Epithelial cell of proximal tubule (primary cell): ENCODE measurements at places on chromosomes 3 and 15.

DNA sequence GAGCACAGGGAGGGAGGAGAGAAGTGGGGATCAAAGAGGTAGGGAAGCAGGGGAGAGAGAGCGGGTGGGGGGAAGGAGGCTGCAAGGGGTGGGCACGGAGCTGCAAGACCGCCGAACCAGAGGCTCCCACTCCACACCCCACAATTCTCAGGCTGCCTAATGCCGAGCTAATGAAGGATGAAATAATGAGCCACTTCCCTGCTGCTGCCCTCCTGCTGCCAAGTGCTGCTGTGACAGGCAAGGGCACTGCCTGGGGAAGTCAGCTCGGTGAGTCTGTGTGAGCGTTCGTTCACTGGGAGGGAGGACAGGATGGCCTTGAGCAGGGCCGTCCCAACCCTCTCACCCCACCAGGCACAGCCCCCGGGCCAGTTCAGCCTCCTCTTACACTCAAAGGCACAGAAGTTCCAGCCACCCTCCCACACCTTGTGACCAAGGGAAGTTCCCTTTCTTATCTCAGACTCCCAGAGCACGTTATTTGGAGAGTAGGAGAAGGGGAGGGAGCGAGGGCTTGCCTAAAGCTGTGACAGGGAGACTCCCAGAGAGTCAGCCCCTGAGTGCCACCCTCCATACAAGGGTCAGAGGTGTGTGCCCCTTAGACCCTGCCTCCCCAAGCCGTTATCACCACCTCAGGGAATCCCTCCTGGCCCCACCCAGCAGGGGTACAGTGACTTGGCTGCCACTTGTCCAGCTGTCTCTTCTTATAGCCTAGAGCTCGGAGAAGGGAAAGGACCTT lies 12.4 kb downstream of the GLYCTK start:
- DNase-seq: no peak

GRCh38 chr3:33047842-33048834 lies 48.8 kb downstream of the GLB1 start:
- no peak for DNase-seq

DNA sequence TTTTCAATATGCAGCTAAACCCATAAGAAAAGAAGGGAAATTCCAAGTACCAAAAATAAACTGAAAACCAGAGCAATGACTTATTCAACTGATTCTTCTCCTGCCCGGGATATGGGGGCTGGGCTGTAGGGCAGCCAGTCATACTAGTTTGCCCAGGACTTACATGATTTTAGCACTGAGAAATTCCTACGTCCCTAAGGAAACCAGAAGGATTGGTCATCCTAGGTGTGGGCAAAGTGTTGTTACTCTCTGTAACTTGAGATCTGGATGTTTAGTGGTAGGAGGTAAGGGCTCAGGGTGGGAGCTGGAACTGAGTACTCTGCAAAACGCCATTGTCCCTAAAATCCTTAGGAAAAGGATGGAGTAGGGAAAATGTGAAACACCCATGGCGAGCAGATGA lies 1.2 kb upstream of the DAZL start:
- DNase-seq: no peak

DNA sequence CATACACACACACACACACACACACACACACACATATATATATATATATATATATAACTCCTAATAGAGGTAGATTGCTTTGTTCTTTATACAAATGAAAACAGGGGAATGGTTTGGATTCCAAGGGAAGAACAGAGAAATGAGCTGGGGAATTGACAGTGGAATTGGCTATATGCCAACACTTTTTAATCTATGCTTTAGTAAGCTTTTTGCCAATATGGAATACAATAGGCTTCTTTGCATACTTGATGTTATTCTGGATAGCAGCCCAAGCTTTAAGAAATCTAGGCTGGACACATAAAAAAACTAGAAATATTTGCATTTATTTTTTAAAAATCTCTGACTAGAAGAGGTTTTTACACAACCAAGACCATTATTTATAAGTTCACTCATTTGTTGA lies 334.2 kb upstream of the MDFIC2 start:
- no peak for DNase-seq

- DNase-seq: no peak
Observed at GRCh38 chr15:79371591-79371990, 60.5 kb upstream of the MINAR1 start.

DNA sequence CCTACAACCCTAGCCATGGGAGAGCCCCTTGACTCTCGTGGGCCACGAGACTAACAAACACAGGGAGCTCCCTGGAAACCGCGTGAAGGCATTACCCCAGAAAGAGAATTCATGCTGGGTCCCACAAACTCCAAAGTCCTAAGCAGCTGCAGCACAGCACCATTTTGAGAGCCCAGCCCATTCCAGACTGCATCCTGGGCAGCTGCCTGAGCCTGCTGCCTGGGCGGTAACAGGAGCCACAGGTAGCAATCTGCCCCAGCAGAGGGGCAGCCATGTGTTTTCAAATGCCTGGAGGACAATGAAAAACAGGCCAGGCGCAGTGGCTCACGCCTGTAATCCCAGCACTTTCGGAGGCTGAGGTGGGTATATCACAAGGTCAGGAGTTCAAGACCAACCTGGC lies 62.9 kb upstream of the TBC1D23 start:
- no peak for DNase-seq

DNA sequence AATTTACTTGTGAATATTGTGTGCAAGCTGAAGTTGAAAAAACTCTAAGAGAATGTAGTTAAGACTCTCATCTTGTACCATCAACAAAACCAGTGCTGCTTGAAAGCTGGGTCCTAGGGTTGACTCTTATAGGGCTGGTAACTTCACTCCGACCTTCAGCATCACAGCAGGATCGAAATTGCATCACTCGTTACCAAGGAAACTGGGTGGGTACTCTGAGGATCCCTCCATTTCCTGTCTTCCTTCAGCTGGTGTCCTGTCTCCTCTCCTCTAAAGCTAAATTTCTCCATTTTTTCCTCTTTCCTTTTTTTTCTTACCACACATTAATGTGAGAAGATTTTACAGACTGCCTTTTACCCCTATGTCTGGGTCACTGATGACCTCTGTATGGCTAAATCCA lies 3.0 kb upstream of the APH1B start:
- DNase-seq: no peak

- DNase-seq: no peak
Observed at GRCh38 chr3:81315030-81315429, 446.4 kb downstream of the GBE1 start.

GRCh38 chr3:32197991-32198390 lies 40.5 kb upstream of the CMTM8 start:
- DNase-seq: no peak

DNA sequence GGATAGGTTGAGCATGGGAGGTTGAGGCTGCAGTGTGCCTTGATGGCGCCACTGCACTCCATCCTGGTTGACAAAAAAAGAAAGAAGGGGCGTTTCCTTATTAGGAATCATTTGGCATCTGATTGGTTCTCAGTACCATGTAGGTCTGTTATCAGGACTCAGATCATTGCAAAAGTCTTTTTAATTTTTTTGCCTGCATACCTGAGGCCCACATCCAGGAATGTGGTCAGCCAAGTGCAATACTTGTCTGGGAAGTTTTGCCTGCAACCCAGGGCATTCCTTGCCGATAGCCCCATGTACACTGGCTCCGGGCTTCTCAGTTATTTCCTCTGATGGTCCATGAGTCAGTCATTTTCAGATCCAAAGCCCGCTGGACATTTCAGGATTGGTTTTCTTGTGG lies 50.1 kb upstream of the CRTC3 start:
- DNase-seq: no peak

- no peak for DNase-seq
Observed at GRCh38 chr3:52456800-52457183, 1.4 kb downstream of the NISCH start.
